ENCODE measurements at places on chromosomes 11 and 22. TPM values are rescaled to one million over a fixed set of nuclear protein-coding genes. Genes with fewer than 3 reads are reported as not detected.

DNA sequence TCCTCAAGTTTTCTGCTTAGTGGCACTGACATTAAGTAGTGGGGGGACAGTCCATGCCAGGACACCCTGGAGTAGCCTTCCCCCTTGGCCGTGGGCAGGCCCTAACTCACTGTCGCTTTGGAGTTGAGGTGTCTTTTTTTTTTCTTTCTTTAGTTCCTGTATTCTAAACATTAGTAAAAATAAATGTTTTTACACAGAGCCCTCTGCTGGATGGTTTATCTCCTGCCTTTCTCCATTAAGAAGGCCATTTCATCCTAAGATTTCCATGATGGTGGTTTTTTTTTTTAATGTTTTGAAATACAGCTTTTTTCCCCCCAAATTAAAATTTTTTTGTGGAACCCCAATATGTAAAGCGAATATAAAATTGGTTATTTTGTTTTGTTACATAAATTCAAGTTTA, 1.8 kb upstream of the TIGD3 start:
- DNase-seq = no peak

GRCh38 chr11:121575250-121575962, 122.6 kb upstream of the SORL1-AS1 start:
- no peak for DNase-seq

The SLCO2B1 gene
- 71.4 TPM for total RNA-seq

GRCh38 chr22:29810216-29810615, 27.9 kb downstream of the ASCC2 start:
- no peak for DNase-seq

All from pancreas (tissue), 10 donors.